ENCODE measurements at places on chromosomes 4 and X.
A peak's percentile ranks its signal among the peaks of the same experiment; 100 is the strongest.

- no peak for DNase-seq
Measured at GRCh38 chr4:38243388-38244053, 283.3 kb downstream of the PTTG2 start.

GRCh38 chr4:135804785-135805184, 1603.2 kb upstream of the PABPC4L start:
- no peak for DNase-seq

DNA sequence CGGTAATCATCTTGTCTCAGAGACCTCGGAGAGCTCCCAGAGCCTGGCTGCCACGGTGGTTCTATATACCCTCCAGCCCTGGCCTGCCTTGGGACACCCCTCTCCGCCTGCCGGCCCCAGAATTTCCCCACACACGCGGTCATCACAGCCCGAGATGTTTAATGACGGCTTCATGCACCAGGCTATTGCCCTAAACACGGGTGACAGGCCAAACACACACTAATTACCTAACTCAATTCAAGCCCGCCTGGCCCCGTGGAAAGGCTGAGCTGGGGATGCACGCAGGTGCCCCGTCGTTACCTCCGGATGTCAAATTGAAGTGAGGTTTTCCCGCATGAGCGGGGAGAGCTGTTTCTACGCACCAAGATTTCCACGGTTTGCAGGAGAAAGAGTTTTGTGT, 72.9 kb upstream of the PPP2R3B start:
- no peak for DNase-seq

GRCh38 chrX:49910344-49910743, 12.1 kb upstream of the CLCN5 start:
- DNase-seq: no peak

- DNase-seq: no peak
Measured at GRCh38 chr4:125168531-125168930, 146.2 kb upstream of the FAT4 start.

DNA sequence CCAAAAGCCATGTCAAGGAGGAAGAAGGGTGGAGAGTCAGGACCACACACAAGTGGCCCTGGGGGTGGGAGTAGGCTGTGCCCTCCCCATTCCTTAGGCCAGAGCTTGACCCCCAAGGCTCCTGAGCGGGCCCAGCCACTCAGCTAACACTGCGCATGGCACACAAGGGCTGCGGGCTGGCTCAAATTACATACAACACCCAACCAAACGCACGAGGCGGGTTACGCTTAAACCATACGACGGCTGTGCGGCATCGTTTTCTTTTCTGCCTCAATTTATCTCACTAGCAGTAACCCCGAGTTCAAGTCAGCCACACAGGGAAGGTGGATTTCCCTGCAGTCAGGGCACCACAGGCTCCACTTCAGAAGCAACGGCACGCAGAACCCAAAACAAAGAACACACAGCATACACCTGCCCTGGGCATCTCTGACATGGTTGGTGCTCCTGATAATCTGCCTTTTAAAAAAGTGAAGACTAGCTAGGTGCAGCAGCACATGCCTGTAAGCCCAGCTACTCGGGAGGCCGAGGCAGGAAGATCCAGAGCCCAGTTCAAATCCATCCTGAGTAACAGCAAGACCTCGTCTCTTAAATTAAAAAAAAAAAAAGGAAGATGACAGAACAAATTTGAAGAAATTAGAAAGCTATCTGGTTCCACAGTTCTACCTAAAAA, 2.9 kb downstream of the GAK start:
- no peak for DNase-seq

GRCh38 chr4:161642708-161643107, 521.1 kb downstream of the FSTL5 start:
- DNase-seq: peak; percentile 34

All from inflammatory macrophage treated with lipopolysaccharide for 1 hour (primary cell).